ENCODE measurements at places on chromosomes 7 and 10.

- no peak for DNase-seq
Measured at GRCh38 chr7:20075992-20076820, 141.0 kb downstream of the MACC1 start.

GRCh38 chr10:116055917-116056252 lies 217.1 kb downstream of the GFRA1 start:
- DNase-seq = no peak

DNA sequence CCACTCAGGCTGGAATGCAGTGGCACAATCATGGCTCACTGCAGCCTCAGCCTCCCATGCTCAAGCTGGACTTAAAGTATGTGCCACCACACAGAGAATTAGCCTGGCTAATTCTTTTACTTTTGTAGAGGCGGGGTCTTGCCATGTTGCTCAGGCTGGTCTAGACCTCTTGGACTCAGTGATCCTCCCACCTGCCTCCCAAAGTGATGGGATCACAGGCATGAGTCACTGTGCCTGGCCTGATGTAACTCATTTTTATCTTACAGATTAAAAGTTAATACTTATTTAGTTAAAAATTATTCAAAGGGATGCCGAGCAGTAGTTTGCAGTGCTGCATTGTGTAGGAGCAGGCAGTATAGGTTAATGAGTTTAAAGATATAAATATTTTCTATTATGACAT lies 12.6 kb upstream of the PLXDC2 start:
- no peak for DNase-seq

- no peak for DNase-seq
Measured at GRCh38 chr7:117827862-117828261, 45.4 kb downstream of the CTTNBP2 start.

GRCh38 chr7:114660126-114660486 lies 245.5 kb downstream of the FOXP2 start:
- no peak for DNase-seq

DNA sequence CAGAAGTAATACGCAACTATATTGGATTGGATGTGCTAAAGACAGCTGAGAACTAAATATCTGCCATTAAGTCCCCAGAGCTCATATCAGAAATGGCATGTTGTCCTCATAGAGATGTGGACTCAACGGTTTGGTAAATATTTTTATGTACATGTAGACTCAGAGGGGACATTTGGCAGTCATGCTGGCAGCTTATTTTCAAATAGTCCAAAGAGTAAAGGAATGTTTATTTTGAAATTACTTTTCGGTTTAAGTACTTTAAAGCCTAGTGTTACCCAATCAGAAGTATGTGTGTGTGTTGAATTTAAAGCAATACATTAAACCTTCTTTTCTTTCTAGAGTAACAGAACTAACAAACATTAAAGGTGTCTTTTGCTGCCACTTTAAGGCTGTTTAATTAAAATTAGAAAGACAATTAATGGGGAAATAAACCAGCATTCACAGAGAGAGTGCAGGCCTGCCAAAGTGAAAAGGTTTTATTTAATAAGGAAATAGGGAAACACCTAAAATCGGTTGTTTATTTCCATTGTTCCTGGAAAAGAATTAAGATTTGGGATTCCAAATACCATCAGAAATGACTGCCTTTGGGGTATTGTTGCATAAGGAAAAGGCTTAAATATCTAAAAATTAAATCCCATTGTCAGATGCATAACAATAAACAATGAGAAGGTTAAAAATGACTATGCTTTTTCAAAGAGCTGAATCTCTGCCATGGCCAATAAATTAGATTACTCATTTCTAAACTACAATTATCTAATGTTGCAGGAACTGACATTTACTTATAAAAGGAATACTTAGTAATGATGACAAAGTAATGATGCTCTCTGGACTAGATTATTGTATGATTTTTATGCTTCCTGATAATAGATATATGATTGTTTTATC lies 113.4 kb upstream of the AHR start:
- DNase-seq = no peak

- no peak for DNase-seq
Measured at GRCh38 chr10:108989976-108990375, 933.3 kb downstream of the XPNPEP1 start.

DNA sequence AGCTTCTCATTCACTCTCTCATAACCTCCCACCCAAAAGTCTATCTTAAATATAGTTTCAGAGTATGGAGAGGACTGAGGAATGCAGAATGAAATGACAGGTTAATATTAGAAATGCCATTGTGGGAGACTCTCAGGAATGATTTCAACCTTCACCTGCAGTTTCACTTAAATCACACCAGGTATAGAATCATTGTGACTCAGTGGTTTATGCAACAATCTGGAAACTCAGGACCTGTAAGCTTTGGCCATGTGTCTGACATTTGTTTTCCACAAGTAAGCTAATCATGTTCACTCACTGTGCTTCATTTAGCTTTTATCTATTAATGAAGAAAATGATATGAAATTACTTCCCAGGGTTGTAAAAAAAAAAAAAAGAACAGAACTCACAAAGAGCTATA lies 8.7 kb upstream of the PTPN12 start:
- DNase-seq = no peak

GRCh38 chr10:107425931-107426553 lies 261.5 kb upstream of the SORCS1 start:
- no peak for DNase-seq

GRCh38 chr7:23981314-23981713 lies 271.3 kb downstream of the STK31 start:
- DNase-seq = no peak

DNA sequence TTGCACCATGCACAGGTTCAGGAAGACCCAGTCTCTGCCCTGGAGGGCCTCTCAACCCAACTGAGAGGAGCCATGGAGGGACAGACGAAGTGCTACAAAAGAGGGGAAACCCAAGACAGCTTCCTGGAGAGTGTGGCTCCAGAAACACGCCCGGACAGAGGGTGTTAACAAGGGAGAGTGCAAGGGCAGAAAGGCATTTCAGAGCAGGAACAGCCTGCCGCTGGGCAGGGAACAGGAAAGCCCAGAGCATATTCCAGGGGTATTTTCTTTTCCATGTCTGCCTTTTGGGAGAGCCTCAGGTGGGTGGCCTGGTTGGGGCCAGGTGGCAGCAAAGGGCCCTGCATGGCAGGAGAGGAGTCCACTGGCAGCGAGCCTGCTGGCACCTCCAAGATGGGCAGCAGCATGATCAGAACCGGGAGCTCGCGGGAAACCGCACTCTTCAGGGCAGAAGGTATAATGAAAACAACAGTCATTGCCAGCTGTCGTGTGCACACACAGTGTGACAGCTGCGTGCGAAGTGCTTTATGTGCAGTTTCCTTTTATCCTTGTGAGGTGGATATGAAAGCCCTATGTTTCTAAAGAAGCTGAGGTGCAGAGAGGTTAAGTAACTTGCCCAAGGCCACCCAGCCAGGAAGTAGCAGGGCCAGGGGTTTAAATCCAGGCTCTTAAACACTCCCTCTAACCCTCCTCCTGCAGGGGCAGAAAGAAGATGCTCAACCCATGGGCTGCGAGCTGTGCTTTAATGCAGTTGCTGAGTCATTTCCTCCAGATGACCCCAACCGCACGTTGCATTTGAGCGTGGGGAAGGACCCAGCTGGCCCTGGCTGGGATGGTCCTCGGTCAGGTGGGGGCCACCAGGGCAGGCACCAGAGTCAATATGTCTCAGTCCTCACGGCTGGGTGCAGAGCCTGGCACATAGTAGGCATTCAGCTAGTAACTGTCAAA lies 128.6 kb downstream of the OAT start:
- no peak for DNase-seq

DNA sequence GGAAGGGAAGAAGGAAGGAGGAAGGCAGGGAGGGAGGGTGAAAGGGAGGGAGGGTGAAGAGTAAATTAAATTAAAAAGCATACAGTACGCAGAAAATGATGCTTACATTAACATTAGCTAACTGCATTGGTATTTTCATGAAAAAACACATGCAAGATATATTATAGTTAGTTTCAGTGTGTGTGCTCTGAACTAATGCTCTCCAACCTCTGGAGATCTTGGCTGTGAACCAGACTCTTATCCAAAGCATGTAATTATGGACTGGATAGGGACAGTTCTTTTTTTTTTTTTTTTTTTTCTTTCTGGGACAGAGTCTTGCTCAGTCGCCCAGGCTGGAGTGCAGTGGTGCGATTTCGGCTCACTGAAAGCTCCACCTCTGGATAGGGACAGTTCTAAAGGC lies 357.0 kb downstream of the FRMD4A start:
- no peak for DNase-seq

DNA sequence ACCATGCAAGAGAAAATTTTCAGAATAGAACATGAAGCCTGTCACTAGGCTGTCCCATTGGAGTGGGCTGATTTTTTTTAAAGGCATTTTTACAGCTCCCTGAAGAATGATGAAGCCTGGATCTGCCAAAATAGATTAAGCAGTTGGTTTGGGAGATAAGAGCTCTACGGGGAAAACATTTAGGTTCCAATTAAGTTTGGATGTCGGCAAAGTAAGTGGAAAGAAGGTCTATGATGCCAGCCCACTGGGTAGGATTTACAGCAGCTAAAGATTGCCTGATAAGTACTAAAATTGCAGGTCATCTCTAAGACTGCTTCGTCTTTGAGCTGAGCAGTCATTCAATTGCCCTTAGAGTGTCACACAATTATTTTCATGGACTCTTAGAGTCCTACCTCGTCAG lies 939.2 kb upstream of the CELF2 start:
- DNase-seq = no peak

DNA sequence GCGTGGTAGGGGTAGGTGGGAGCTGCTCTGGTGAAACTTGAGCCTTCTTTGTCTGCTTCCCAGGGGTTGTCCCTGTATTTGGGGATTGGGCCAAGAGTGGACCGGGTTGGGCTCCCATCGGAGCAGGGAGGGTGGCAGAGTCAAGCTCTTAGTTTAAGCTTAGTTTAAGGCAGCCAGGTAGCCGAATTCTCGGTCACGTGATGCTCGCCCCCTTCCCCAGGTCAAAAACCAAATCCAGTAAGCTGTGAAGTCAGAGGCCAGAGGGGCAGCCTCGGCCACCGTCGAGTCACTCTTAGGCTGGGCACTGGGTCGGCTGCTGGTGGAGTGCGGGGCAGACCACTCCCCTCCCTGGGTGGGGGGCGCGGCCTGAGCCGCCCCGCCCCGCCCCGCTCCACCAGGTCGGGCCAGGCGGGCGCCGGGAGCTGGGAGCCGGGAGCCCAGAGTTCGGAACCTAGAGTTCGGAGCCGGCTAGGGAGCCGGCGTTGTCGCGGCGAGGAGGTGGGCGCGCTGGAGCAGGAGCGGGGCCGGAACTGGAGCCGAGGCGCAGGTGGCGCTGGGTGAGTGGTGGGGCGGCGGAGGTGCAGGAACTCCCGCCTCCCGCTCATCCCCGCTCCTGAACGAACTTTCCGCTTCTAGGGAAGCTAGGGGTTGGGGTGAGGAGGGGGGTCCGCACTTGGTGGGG lies 2.8 kb upstream of the LZTS2 start:
- no peak for DNase-seq

GRCh38 chr7:7556852-7557251 lies 9.8 kb upstream of the MIOS start:
- no peak for DNase-seq

GRCh38 chr7:139183251-139183650 lies 47.8 kb upstream of the UBN2 start:
- DNase-seq = no peak

GRCh38 chr10:116251602-116252395 lies 21.2 kb downstream of the GFRA1 start:
- no peak for DNase-seq

DNA sequence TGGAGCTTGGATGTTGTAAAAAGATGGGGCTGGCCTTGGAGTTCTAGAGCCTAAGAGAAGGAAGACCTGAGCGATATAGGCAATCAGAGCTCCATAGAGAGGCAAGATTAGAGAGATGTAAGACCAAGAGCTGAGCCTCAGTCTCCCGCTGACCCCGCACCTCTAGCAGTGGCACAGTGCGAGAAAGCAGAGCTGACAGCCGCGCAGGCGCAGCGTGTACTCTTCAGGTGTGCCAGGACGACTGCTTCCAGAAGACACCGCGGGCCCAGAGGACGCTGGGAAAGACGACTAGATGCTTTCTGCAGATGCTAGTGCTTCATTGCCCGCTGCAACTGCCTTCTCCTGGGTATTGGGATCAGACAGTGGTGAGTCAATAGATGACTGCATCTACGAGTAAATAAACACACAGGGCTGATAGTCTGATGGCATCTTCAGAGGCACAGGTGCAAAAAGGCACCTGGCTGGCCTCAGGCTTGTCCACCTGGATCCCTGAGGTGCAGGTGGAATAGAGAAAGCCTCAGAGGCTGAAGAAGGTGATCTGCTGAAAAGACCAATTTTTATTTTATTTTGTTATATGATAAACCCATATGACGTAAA lies 38.1 kb upstream of the CCDC6 start:
- DNase-seq = no peak

- no peak for DNase-seq
Measured at GRCh38 chr10:3681642-3682554, 103.1 kb downstream of the KLF6 start.

GRCh38 chr10:47425813-47426419 lies 41.8 kb upstream of the ZNF488 start:
- DNase-seq = no peak

DNA sequence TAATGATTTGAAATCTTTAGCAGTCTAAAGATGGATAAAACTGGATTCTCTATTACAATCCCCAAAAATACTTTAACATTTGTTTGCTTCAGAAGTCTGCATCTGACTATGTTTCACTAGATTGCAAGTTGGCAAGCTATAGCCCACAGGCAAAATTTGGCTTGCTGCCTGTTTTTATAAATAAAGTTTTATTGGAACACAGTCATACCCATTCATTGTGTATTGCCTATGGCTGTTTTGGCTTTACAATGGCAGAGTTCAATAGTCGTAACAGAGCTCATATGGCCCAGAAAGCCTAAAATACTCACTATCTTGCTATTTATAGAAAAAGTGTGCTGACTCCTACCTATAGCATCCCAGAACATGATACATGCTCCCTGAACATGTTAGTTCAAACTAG lies 89.0 kb upstream of the GPR141 start:
- DNase-seq = no peak

DNA sequence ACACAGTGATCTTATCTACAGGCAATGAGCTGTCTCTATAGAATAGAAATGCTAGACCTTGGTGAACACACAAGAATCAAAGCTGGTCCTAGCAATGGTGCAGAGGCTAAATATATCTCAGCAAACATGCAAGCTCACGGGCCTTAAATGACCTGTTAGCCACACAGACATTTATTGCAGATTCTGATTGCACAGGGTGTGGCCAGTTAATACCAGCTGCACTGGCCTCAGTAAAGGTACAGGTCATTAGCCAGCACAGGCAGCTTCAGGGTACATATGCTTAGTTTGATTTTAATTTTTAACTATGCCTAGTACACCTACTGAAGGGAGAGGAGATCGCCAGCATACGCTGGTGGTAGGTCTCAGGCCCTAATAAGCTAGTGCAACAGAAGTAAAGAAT lies 265.4 kb upstream of the DGKB start:
- DNase-seq = no peak

- DNase-seq = no peak
Measured at GRCh38 chr7:7745966-7746365, 27.6 kb upstream of the RPA3 start.

GRCh38 chr7:94183289-94183749 lies 179.2 kb upstream of the BET1 start:
- DNase-seq = no peak

DNA sequence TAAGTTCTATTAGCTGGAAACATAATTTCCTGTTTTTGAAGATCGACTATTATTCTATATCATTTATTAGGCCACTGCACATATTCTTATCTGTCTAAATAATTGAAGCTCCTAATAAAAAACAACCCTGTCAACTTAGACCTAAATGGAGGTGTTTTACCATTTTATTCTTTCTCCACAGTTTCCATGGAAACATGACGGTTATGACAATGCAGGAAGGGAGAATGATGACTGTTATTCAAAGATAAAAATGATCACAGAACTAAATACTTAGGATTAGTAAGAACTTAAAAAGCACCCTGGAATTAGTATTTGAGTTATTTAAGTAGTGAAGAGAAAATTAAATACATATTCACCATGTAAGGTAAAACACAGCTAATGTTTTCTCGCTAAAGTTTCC lies 119.9 kb upstream of the DKK1 start:
- DNase-seq = no peak

All from stimulated activated CD8-positive, alpha-beta memory T cell treated with anti-CD3 and anti-CD28 coated beads, Interleukin-2, amount 100 ng/mL, for 1 hour (primary cell).